Cerebellar nuclear complex (tissue), 1 donor: ENCODE measurements at places on chromosomes 2 and 18.

- no peak for DNase-seq
Measured at GRCh38 chr18:49412679-49413078, 47.8 kb downstream of the DYM start.

DNA sequence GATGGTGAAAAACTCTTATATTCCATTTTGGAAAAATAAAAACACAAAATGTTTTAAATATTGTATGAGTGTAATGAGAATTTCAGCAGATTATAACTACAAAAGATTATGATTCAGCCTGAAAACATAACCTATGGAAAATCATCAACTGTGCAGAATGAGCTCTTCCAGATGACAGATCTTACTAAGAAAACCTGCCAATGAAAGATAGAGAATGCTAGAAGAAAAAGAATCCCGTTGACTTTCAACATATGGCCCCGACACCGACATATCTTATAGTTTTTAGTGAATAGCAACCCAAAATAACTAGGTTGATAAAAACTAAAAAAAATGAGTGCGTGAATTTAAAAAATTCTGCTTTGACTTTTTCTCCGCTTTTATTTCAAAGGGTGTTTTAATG, 178.0 kb downstream of the BABAM2 start:
- DNase-seq = no peak

GRCh38 chr2:231904161-231904611, 22.0 kb downstream of the NPPC start:
- DNase-seq = no peak

DNA sequence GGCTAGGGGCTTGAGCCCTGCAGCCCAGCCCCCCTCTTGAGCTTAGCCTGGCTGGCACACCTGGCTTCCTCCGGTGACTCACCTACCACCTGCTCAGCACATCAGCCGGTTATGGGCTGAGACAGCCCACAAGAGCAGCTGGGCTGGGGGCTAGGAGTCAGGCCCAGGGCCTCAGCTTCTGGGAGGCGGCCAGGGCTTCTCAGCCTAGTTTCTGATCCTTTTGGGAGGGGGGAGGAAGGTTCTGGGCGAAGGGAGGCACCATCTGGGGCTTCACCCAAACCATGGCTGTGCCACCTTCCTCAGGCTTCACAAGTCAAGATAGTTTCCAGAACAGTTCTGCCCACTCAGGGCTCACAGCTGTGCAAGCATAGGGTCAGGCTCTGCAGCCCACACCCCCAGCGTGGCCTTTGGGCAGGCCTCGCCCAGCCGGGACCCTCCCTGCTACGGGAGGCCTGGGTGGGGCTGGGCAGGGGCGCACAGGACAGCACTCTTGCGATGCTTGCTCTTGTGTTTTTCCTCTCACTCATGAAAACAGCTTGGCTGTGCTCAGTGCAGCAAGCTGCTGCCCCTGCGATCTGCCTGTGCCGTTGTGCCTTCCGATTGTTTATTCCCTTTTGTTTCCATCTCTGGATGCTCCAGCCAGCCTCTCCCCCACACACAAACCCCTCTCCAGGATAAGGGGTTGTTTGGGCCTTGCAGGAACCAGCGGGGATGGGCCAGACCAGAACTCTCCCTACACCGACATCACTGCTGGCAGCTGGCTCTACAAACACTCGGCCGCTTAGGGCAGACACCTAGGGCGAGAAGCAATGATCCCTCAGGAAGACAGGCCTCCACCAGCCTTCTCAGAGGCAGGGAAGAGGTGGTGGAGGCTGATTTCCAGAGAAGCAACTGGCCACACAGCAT, 26.1 kb upstream of the SEMA4C start:
- DNase-seq = no peak

DNA sequence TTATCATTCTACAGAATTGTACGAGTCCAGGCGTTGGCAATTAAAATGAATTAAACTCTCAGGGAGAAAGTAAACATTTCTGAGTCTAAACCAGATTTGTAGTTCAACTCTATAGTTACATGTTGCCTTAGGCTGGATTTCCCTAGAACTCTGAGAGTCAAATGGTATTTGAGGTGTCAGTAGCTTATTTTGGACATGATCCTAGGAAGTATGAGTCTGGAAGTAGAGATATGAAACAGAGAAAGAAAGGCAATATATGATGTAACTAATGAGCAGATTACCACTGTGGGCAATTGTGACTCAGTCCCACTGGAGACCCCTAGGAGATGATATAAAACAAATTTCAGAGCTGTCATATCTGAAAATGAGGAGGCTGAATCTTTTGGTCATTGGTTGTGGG, 199.1 kb upstream of the UBE2E3 start:
- no peak for DNase-seq

GRCh38 chr2:10322973-10323372, 20.3 kb downstream of the HPCAL1 start:
- no peak for DNase-seq

- no peak for DNase-seq
Measured at GRCh38 chr2:114526841-114527240, 84.4 kb downstream of the DPP10 start.

DNA sequence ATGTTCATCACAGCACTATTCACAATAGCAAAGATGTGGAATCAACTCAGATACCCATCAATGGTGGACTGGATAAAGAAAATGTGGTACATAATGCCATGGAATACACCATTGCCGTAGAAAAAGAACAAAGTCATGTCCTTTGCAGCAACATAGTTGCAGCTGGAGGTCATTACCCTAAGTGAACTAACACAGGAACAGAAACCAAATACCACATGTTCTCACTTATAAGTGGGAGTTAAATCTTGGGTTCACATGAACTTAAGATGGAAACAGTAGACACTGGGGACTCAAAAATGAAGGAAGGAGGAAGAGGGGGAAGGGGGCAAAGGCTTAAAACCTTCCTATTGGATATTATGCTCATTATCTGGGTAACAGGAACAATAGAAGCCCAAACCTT, 228.1 kb upstream of the RAB6C start:
- DNase-seq = no peak

GRCh38 chr2:117801826-117802225, 12.7 kb upstream of the DDX18 start:
- no peak for DNase-seq

- no peak for DNase-seq
Measured at GRCh38 chr2:42118754-42119569, 50.2 kb upstream of the EML4 start.
